Endothelial cell of umbilical vein (primary cell): ENCODE measurements at places on chromosomes 16 and 17.

DNA sequence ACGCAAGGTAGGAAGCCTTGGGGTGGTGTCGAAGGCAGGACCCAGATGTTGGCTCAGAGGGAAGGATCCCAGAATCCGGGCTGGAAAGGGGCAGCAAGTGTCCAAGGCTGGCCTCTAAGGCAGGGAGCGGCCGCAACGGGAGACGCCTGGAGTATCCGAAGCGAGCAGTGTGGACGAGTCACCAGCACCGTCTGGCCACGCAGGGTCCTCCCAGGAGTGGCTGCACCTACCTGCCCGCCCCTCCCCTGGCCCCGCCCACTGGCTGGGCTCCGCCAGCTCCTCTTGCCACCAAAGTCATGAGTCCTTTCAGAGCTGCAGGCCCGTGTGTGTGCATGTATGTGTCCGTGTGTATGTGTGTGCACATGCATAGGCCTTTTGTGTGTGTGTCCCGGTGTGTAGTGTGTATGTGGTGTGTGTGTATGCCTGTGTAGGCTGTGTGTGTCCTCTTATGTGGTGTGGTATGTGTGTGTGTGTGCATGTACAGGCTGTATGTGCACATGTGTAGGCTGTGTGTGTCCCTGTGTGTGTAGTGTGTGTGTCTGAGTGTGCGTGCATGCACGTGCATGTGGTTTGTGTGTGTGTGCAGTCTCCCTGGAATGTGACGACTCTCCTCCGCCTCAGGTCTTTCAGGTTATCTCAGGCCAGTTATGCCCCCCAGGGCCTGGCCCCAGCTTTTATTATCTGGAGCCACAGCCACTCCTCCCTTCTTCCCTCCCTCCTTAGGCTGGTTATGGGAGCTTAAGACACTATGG, at the start of gene PRSS8:
Gene PRSS8, minus strand, starts transcription at position 193 of the 752 bp plus-strand sequence. CDS start 229 bp downstream, outside the sequence.
- DNase-seq: no peak

DNA sequence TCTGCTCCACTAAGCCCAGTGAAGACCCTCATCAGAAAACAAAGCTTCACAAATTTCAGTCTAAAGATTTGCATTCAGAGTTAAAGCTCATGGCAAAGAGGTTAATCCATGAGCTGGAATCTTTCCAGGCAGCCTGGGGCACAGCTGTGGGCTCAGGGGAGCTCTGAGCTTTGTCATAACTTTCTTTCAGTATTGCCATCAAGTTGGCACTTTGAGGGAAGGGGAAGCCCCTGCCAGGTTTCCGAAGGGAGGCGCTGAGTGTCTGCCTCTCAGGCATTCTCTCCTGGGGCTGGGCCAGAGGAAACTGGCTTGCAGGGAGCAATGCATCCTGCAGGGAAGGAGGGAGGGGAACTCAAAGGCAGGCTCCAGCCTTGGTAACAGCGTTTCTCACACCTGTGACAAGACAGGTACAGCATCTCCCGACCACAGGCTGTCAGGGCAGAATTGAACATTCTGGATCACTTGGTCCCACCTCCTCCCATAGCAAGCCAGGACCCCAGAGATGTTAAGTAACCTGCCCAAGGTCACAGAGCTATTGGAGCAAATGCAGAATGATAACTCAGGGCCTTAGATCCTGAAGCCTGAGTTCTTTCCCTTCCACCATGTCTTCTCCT, 3.9 kb downstream of the LPO start:
- no peak for DNase-seq

DNA sequence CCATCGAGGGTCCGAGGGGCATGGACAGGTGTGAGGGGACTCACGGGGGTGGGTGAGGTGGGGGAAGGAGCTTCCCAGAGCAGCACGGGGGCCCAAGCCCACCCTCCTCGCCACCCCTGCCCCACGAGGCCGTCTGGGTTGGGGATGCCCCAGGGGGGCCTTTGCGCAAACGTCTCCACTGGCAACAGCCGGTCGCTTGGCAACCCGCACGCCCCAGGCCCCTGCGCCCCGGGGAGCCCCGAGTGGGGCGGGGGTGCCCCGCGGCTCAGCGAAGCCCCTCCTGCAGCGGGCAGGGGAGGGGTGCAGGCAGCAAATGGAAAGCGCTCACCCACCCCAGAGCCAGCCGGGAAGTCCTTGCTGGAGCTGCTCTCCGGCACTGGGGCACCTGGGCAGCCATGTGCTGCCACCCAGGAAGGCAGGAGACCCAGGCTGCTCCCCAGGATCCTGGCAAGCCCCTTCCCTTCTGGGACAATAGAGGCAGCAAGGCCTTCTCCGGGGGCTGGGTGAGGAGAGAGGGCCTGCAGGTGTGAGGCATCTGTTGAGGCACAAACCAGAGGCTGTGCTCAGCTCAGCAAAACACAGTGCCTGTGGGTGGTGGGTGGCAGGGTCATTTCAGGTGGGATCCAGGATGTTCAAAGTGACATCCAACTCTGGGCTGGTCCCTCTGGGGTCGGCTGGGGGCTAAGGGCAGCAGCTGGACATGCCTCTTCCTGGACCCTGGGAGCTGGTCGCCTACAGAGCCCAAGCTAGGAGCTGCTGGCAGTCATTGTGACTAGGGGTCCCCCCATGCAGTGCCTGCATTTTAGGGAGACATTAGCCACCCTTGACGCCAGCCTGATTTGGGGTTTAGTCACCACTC, 80.9 kb upstream of the CBX4 start:
- no peak for DNase-seq

- DNase-seq: no peak
Measured at GRCh38 chr16:3036726-3037315, at the start of gene BICDL2. Gene BICDL2, minus strand, starts transcription at chr16:3036944. Its CDS starts 1,448 bp downstream, at chr16:3035496.

GRCh38 chr16:17461951-17462729, 8.6 kb downstream of the XYLT1 start:
- no peak for DNase-seq

- no peak for DNase-seq
Measured at GRCh38 chr16:83928341-83929055, 24.5 kb upstream of the OSGIN1 start.

- DNase-seq: no peak
Measured at GRCh38 chr16:84893849-84894599, 74.2 kb downstream of the CRISPLD2 start.

DNA sequence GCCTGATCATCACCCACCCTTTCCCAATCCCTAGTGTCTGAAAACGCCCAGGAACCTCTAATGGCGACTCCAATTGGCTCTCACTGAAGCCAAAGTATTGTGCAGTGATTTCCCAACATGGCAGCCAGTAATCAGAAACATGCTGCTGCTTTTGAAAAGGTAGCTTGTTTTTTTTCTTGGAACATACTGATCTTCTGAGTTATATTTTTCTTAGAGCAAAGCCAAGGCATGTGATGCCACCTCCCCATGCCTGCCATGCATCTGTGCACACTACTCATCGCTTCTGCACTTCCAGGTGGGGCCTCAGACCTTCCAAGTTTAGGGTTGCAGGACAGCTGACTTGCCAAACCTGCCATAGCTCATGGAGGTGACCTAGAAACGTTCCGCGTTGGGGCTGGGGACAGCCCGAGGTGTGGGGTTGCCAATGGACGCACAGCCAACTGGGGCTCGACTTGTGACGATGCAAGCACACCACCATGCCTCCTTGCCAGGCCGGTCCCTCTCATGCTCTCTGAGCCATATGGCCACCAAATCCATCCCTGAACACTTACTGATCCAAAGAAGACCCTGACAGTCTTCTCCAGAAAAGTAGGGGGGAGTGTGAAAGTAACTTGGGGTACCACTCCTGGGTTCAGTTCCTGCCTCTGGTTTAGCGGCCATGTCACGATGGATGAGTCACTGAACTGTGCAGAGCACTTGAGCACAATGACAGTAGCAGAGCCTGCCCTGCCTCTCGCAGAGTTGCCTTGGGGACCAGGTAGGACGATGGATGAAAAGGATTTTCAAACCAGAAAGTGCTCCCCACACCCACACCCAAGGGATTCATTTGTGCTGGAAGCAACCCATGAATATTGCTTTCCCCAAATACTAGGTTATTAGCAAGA, 155.7 kb downstream of the CCDC182 start:
- DNase-seq: no peak

- DNase-seq: no peak
Measured at GRCh38 chr17:21034340-21035235, 8.2 kb downstream of the USP22 start.

GRCh38 chr17:19766421-19767270, 18.5 kb upstream of the ALDH3A1 start:
- peak; percentile 69 for DNase-seq

- no peak for DNase-seq
Measured at GRCh38 chr17:34117811-34118210, 137.3 kb upstream of the CCL2 start.

- no peak for DNase-seq
Measured at GRCh38 chr16:50699326-50700159, 6.1 kb downstream of the NOD2 start.

GRCh38 chr17:76701471-76701967, 9.2 kb downstream of the MXRA7 start:
- DNase-seq: no peak

DNA sequence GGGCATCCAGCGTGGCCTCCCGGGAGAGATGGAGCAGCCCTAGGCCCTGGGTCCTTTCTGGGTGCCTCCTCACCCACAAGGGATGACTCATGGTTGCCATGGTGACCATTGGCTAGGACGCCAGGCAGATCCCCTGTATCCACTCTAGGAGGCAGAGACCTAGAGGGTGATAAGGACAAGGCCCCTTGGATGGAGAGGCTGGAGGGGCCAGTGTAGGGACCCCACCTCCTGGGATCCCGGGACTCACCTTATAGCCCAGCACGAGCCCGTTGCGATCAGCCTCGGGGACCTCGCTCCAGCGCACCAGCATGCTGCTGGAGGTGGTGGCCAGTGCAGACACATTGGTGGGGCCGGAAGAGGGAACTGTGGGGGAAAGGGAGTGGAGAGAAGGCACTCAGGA, 82.2 kb upstream of the CDC42EP4 start:
- no peak for DNase-seq

- peak; percentile 6 for DNase-seq
Measured at GRCh38 chr16:14232106-14232864, 161.2 kb downstream of the MRTFB start.

DNA sequence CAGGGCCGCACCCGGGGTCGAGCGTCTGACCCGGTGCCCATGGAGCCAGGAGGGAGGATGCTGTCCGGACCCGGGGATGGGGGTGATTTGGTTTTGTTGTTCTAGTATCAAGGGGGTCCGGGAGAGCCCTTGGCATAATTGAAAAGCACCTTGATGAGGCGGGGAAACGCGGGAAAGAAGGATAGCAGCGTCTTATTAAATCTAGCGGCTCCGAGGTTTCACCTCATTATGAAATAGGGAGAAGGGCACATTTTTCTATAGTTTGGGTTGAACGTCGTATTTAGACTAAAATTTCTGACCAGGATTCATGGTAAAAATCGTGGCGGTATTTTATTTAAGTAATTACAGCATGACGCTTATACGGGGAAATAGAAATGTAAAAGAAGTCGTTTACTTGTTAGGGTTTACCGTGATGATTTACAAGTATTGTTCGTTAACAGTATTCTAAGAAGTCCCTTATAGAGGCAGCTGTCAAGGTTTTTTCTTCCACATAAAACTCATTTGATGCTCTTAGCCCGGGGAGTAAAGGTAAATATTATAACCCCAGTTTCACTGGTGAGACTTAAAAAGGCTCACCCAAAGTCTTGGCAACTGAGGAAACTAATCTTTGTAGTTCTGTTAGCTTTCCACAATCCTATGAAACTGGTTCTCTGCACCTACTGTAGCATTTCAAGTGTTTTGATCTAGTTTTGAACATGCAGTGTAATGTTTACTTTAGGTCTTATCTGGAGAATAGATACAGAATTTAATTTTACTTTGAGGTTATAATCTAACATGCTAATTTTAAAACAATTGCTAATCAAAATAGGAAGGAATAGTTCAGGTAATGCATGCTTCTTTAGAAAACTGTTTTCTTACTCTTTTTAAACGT, 756 bp downstream of the LUC7L3 start:
- DNase-seq: no peak

DNA sequence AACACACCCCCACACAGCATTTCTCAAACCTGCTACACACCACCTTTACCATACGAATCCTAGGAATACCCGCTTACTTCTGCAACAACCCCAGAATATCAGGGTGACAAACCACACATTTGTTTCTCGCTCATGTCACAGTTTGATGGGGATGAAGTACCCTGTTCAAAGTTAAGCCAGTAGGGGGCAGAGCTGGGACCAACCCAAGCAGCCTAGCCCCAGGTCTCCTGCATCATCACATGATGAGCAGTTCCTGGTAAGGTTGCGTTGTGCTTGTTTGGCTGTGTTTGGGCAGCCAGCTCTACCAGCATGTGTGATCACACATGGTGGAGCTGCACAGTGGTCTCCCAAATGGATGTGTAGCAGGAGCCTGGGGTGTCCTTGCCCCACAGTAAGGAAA, 103.6 kb upstream of the C16orf82 start:
- DNase-seq: no peak

DNA sequence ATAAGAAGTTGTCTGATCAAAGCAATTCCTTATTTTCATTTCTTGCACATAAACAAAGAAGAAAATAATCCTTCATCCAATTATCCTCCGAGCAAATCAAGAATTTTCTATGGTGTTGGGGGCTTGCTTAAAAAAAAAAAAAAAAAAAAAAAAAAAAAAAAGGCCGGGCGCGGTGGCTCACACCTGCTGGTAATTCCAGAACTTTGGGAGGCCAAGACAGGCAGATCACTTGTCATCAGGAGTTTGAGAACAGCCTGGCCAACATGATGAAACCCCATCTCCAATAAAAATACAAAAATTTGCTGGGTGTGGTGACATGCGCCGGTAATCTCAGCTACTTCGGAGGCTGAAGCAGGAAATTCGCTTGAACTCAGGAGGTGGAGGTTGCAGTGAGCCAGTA, 19.3 kb downstream of the CNP start:
- no peak for DNase-seq

- no peak for DNase-seq
Measured at GRCh38 chr16:27474041-27474440, 72.1 kb downstream of the IL21R start.

DNA sequence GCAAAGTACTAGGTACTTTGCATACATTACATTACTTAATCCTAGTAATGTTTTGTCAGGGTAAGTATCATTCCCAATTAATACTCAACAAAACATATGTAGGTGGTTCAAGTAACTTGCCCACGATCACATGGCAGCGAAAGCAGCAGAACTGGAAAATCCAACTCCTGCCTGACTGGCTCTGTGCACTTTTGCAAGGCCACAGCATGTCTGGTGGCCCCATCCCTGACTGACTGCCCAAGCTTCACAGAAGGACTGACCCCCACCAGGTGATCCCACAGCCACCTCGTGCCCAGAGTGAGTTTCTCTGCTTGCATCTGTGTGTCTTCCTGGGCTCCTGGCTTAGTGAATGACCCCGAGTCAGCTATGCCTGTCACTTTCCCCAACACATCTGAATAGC, 11.4 kb downstream of the CNP start:
- no peak for DNase-seq
